Hindlimb muscle (tissue), 1 donor: ENCODE measurements at places on chromosomes 2 and 18.
A peak's percentile ranks its signal among the peaks of the same experiment; 100 is the strongest.

DNA sequence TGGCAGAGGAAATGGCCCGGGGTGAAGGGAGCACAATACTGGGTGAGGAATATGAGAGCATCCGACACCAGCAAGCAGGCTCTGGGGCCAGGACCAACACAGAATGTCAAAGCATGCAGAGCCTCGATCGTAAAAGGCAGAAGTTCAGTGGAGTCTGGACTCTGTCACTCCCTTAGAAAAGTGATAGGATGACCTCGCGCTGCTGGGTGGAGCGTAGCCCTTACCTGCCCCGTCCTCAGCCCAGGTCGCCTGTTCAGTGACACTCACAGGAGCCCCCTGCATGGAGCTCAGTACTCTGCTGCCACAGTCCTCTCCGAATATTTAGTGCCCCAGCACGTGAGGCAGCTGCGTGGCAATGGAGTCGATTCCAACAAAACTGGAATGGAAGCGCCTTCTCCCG, 236.7 kb upstream of the MYT1L start:
- DNase-seq = no peak

- no peak for DNase-seq
These were observed 47.7 kb downstream of the DNMT3A start for GRCh38 chr2:25293958-25294562.

DNA sequence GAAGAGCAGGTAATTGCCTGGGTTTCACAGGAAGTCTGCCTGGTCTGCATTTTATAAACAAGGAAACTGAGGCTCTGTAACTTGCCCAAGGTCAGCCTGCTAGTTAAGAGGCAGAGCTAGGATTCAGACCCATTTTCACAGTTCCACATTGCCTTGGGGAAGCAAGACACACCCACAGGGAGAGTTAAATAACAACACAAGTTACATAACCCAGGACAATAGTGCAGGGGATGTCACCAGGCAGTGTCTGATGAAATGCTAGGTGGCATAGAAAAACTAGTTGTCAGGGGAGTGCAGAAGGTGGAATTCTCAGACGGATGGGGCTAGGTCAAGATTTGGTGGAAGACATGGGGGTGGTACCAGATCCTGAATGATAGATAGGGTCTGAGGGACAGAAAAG, 69.7 kb downstream of the PRKCE start:
- DNase-seq = no peak

GRCh38 chr2:6944555-6944954, 27.3 kb downstream of the RNF144A start:
- no peak for DNase-seq

DNA sequence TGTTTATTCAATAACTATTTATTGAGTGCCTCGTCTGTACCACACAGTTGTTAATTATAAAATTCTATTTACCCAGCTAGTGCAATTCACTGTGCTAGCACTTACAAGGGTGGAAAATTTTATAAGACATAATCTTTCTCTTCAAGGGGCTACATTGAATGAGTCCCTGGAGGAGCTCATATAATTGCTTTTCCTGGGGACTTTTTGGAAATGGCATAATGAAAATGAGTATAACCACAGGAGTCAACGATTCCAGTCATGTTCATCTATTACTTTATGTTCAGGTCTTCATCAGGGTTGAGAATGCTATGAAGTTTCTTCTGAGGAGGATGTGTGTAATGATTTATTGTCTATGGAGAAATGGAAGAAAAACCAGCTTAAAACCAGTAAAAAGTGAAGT, 52.9 kb upstream of the TMEM200C start:
- no peak for DNase-seq

- no peak for DNase-seq
These were observed 157.5 kb downstream of the CD8B2 start for GRCh38 chr2:106644623-106645022.

DNA sequence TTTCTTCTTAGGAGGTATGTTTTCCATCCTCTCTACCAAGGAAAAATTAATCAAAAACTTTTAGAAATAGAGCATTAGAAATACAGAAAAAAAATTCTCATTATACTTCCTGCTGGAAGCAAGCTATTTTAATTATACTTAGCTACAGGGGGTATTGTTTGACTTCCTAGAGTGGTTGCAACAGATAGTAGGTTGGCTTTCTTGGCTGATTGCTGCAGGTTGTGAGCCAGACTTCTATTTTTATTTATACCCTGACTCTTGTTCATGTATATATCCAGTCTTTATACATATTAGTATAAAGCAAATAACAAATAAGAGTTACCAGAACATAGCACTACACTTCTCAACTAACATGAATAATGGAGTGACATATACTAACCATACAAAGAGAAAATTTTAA, 460.8 kb upstream of the REG3G start:
- DNase-seq = no peak

- DNase-seq = no peak
These were observed 23.6 kb downstream of the THUMPD2 start for GRCh38 chr2:39755466-39755865.

DNA sequence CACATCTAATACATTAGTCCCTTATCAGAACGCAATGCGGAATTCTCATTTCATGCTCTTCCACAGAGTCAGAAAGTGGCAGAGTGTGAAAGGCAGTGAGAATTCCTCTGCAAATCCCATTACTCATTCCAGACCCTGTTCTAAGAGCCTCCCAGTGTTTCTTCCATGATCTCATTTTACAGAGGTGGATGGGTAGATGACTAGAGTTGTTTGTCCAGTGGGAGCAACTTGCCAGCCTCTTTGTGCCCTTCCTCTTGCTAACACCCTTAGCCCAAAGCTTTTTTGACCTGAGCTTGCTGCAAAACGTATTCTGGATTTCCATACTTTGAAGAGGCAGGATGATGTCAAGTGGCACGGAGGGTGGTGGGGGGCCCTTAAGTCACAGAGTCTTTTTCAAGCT, 467.7 kb upstream of the RGPD4 start:
- DNase-seq = no peak

DNA sequence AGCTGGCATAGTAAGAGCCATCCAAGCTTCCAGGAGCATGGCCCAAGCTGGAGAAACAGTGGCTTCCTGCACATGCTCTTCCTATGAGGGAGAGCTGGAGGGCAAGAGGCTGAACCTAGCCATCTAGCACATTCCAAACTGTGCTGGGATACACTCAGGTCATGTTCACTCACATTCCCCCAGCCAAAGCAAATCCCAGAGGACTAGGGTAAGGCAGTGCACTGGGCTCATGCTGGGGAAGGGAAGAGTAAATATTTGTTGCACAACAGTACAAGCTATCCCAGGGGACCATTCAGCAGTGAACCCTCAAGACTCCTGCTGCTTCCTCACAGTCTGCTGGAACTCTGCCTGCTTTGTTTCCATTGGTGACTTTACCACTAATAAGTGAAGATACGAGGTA, 20.7 kb upstream of the GYPC start:
- no peak for DNase-seq

DNA sequence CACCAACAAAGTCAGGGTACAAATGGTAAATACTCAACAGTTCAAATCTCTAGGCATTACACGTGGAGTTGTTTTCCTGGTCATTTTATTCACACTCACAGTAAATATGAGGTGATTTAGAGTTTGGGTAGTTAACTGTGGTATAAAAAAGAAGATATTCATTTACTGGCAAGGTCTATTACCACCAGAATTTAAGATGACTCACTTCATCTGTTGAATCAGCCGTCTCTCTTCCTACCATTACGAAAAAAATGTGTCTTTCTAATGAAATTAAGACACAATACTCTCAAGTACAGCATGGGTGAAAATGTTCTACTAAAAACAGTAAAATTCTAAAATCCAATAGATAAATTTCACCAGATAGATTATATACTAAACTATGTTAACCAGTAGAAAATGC, 21.0 kb upstream of the GPR75 start:
- no peak for DNase-seq

DNA sequence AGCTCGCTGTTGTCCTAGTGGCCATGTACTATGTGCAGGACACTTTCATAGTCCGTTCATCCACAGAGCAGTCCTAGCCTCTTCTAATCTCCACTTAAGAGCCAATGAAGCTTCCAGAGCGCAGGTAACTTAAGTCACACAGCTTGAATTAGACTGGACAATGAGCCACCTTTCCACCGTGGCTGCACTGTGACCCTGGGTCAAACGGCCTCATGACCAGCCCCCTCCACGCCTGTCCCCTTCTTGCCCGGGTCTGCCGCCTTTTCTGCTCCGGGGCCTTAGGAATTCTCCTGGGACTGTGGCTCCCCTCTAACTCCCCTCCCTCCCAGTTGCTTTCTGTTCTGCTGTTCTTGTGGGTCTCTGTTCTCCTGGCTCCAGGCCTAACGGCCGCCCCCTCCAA, 8.4 kb upstream of the PRKCE start:
- DNase-seq = no peak

DNA sequence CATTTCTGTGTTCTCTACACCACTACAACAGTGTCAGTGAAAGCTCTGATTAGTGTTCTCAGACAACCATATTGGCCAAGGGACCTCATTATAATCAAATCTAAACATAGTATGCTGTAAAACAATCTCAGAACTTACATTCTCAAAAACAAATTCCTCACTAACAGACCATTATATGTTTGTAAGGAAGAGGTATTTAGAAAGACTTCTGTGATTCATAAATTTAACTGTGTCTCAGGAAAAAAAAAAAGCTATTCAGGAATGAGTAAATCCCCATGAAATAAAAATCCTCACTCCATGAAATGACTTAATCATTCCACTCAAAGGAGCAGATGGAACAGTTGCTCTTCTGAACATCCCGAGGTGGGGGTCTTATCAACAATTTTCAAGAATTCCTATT, 413.0 kb downstream of the CDH2 start:
- no peak for DNase-seq

- no peak for DNase-seq
These were observed 23.6 kb downstream of the OLA1 start for GRCh38 chr2:174224665-174225288.

DNA sequence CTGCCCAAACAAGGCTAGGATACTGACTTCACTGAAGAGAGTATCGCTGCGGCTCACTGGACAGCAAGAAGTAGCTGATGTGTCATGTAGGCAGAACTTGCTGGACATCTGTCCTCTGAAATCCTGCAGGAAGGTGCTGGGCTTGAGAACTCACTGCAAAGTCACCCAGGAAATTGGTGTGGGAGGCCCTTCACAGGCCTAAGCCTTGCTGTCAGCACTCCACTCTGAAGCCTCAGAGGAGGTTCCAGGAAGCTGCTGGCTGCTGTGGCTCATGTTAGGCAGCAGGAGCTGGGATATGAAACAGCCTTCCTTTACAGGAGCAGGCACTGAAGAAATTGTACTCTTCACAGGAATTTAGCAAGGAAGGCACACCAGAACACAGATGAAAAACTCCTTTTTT, 88.3 kb upstream of the CCDC68 start:
- DNase-seq = no peak

DNA sequence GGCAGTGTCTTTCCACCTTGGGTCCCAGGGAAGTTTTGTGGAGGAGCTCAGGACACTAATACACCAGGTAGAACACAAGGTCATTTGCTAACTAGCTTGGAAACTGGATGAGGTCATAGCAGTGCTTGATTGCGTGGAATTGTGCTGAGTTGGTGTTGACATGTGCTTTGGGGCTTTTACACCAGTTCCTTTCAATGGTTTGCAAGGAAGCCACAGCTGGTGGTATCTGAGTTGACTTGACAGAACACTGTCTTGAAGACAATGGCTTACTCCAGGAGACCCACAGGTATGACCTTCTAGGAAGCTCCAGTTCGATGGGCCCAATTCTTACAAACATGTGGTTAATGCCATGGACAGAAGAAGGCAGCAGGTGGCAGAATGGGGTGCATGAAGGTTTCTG, 5.9 kb downstream of the CTLA4 start:
- DNase-seq = no peak

GRCh38 chr2:158393886-158394285, 62.7 kb downstream of the CCDC148 start:
- DNase-seq = no peak

- no peak for DNase-seq
These were observed 57.2 kb downstream of the HS6ST1 start for GRCh38 chr2:128261245-128262128.

GRCh38 chr2:218312267-218312756, 20.0 kb upstream of the TMBIM1 start:
- no peak for DNase-seq

DNA sequence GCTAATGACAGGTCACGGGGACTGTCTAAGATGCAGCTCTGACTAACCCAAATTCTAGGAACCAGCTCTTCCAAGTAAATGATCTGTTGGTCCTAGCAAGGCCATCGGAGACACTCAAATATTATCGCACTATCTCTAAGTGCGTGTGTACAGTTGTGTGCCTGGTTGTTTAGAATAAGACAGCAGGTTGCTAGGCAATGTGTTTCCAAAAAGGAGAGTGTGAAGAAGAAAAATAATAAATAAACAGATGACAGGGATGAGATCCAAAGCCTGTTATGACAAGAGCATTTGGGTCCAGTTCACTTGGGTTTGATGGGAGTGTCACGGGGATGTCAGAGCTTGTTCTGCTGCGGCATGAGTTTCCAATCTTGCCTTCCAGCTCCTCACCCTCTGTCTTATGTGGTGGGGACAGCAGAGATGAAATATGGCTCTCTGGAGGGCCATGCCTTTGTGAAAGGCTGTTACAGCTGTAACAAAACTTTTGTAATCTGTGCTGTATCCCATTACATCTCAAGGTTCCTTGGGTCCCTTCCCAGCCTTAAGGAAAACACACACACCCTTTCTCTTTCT, 127.5 kb upstream of the TNP1 start:
- DNase-seq = peak; percentile 88
